ENCODE measurements at places on chromosomes 11 and 22. TPM values are rescaled to one million over a fixed set of nuclear protein-coding genes. Genes with fewer than 3 reads are reported as not detected.

Gene PHF21B
- not detected for total RNA-seq

GRCh38 chr22:45583504-45583903, 80.8 kb downstream of the FBLN1 start:
- H3K36me3 ChIP-seq, result no peaks in the 10 kb centered on the region
- H3K27ac ChIP-seq, result no peak overlapping the region
- DNase-seq, result no peak
- H3K4me1 ChIP-seq, result peaks cover 12% of the 10 kb centered on the region

- no peaks in the 10 kb centered on the region for H3K27me3 ChIP-seq
- no peak overlapping the region for H3K4me3 ChIP-seq
- DNase-seq, result no peak
- H3K27ac ChIP-seq, result no peak overlapping the region
- peaks cover 11% of the 10 kb centered on the region for H3K4me1 ChIP-seq
- no peaks in the 10 kb centered on the region for H3K36me3 ChIP-seq
These were observed 4.0 kb upstream of the SLC43A3 start for GRCh38 chr11:57430952-57431351.

- H3K4me3 ChIP-seq, result no peak overlapping the region
- H3K27me3 ChIP-seq, result no peaks in the 10 kb centered on the region
- H3K4me1 ChIP-seq, result no peaks in the 10 kb centered on the region
These were observed 10.2 kb downstream of the SMTN start for GRCh38 chr22:31091106-31091975.

DNA sequence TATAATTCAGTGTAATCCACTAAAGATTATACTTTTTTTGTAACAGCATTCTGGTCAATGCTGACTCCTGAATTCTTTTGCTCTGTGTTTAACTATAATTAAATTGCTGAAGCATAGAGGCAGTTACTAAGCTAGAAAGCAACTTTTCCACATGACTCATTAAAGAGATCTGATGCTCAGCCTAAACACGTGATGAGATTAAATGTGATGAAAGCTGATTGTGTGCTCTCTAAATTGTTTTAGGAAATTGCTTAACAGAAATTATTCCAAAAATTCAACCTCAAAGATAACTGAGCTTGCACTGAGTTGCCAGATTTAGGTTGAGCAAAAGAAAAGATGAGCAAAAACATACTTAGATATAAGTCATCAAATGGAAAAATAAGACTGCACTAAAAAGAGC, 1033.6 kb downstream of the FAM181B start:
- no peak for DNase-seq
- H3K27me3 ChIP-seq, result no peaks in the 10 kb centered on the region
- H3K27ac ChIP-seq, result no peak overlapping the region
- H3K36me3 ChIP-seq, result no peaks in the 10 kb centered on the region

GRCh38 chr22:42928969-42929837, 72.1 kb upstream of the ARFGAP3 start:
- H3K27ac ChIP-seq, result no peak overlapping the region
- H3K4me3 ChIP-seq, result no peak overlapping the region
- H3K36me3 ChIP-seq, result no peaks in the 10 kb centered on the region
- no peaks in the 10 kb centered on the region for H3K27me3 ChIP-seq
- peaks cover 8% of the 10 kb centered on the region for H3K4me1 ChIP-seq

GRCh38 chr11:9943386-9944110, 279.7 kb downstream of the SWAP70 start:
- H3K4me3 ChIP-seq, result no peak overlapping the region
- no peaks in the 10 kb centered on the region for H3K36me3 ChIP-seq

Gene ARHGAP8
- total RNA-seq, result 0.49 TPM

GRCh38 chr11:12701811-12702592, 27.8 kb downstream of the TEAD1 start:
- no peaks in the 10 kb centered on the region for H3K4me1 ChIP-seq
- DNase-seq, result no peak
- no peaks in the 10 kb centered on the region for H3K27me3 ChIP-seq
- no peak overlapping the region for H3K27ac ChIP-seq

Gene DMC1
- 17.2 TPM for total RNA-seq

- H3K4me1 ChIP-seq, result no peaks in the 10 kb centered on the region
- no peak overlapping the region for H3K27ac ChIP-seq
- no peaks in the 10 kb centered on the region for H3K27me3 ChIP-seq
- no peak overlapping the region for H3K4me3 ChIP-seq
These were observed 11.3 kb downstream of the FADS3 start for GRCh38 chr11:61880031-61880430.

DNA sequence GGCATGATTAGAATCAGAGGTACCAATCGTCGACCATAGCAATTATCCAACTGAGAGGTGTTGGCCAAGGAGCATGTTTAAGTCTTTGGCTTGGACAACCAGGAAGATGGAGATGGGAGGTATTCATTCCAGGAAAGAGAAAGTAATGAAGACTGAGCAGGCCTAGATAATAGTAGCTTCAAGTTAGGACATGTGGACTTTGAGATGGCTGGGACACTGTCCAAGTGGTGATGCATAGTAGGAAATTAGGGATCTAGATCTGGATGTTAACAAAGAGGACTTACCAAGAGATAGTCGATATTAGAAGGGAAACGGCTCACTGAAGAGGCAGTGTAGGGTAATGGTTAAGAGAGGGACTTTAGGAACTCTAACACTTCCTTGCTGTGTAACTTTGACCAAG, 266.7 kb downstream of the FAM76B start:
- H3K36me3 ChIP-seq, result no peaks in the 10 kb centered on the region
- no peak overlapping the region for H3K4me3 ChIP-seq
- no peak for DNase-seq
- H3K27me3 ChIP-seq, result no peaks in the 10 kb centered on the region

GRCh38 chr11:110349138-110349996, 53.0 kb upstream of the RDX start:
- no peak overlapping the region for H3K27ac ChIP-seq
- H3K36me3 ChIP-seq, result no peaks in the 10 kb centered on the region
- DNase-seq, result no peak
- peaks cover 24% of the 10 kb centered on the region for H3K4me1 ChIP-seq
- H3K27me3 ChIP-seq, result no peaks in the 10 kb centered on the region

GRCh38 chr22:16970446-16970845, 37.6 kb downstream of the GAB4 start:
- no peaks in the 10 kb centered on the region for H3K4me1 ChIP-seq
- H3K27ac ChIP-seq, result no peak overlapping the region
- no peak for DNase-seq
- H3K36me3 ChIP-seq, result no peaks in the 10 kb centered on the region
- H3K4me3 ChIP-seq, result no peak overlapping the region
- no peaks in the 10 kb centered on the region for H3K27me3 ChIP-seq

Gene CASP1
- total RNA-seq, result 36.2 TPM

Measured in CD8-positive, alpha-beta memory T cell (primary cell).